Stimulated activated CD8-positive, alpha-beta memory T cell treated with anti-CD3 and anti-CD28 coated beads, Interleukin-4, amount 100 ng/mL, for 1 hour (primary cell): ENCODE measurements at places on chromosomes 4 and X.

GRCh38 chr4:52560844-52561280 is 98.2 kb downstream of the USP46 start:
- no peak for DNase-seq

- DNase-seq, result no peak
These were observed 803.6 kb downstream of the ADGRL3 start for GRCh38 chr4:62003695-62004094.

- DNase-seq, result no peak
These were observed at the start of gene GABRG1 for GRCh38 chr4:46123913-46124755. Gene GABRG1, minus strand, starts transcription at chr4:46124054. Its CDS starts 141 bp downstream, at chr4:46123913.

DNA sequence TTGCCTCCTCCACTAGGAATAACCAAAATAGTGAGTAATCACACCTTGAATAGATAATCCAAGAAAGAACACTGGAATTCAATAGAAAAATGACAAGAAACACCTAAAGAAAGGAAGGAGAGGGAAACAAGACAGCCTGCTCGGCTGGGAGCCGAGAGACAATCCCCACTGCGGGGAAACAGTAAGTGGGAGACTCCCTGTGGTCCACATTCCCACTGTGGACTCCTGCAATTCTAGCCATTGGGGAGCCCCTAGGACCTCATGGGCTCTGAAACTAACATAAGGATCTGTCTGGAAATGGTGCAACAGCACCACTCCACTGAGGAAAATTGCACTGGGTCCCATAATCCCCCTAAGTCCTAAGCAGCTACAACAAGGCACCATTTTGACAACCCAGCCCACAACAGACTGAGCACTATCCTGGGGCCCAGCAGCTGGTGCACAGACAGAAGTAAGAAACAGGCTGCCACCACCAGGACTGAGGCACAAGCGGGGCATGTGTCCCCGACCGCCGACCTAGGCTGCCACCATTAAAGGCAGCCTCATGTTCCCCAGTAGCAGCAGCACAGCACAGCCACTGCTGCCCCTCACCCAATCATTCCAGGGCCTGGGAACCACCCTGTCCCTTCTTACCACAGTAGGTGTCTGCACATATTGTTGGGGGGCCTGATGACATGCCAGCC is 14.2 kb downstream of the LRBA start:
- no peak for DNase-seq

- DNase-seq, result no peak
These were observed 135.2 kb upstream of the HPGD start for GRCh38 chr4:174657472-174657871.

GRCh38 chr4:14857981-14858380 is 144.3 kb upstream of the CPEB2 start:
- DNase-seq, result no peak

- DNase-seq, result no peak
These were observed 61.2 kb downstream of the NDNF start for GRCh38 chr4:121011138-121011537.

DNA sequence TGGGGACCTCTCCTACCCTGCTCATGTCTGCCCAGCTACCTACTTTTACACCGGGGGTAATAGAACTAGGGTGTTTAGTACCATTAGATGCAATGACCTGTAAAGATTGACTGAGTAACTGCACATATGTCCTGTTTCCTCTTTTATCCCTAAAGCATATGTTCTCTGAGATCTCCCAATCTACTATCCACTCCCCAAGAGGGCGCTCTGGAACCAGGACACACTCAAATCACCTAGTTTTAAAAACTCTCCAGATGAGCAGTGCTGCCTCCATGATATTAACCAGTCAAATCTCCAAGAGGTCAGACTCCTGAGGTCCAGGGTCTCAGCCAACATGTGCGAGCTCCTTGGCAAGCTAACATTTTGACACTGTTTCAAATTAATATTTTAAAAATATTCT is 87.0 kb upstream of the TSPAN5 start:
- no peak for DNase-seq

- peak; percentile 28 for DNase-seq
These were observed 7.3 kb upstream of the OPN1LW start for GRCh38 chrX:154136627-154137161.

DNA sequence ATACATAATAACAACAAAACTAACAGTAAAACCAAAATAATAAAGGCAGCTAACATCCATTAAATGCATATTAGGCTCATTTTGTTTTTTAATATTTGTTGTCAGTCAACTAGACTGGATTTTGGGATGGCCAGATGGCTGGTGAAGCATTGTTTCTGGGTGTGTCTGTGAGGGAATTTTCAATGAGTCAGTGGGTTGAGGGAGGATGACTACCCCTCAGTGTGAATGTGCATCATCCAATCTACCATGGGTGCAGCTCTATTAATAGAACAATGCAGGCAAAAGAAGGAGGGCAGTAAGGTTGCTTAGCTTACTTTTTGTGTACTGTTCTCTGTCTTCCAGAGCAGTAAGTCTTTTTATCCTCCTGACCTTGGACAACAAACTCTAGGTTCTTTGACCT is 484.2 kb upstream of the HS3ST1 start:
- no peak for DNase-seq

- no peak for DNase-seq
These were observed 36.9 kb downstream of the ANXA10 start for GRCh38 chr4:168129046-168129772.

- DNase-seq, result no peak
These were observed 31.3 kb upstream of the ASMTL start for GRCh38 chrX:1483843-1484637.

DNA sequence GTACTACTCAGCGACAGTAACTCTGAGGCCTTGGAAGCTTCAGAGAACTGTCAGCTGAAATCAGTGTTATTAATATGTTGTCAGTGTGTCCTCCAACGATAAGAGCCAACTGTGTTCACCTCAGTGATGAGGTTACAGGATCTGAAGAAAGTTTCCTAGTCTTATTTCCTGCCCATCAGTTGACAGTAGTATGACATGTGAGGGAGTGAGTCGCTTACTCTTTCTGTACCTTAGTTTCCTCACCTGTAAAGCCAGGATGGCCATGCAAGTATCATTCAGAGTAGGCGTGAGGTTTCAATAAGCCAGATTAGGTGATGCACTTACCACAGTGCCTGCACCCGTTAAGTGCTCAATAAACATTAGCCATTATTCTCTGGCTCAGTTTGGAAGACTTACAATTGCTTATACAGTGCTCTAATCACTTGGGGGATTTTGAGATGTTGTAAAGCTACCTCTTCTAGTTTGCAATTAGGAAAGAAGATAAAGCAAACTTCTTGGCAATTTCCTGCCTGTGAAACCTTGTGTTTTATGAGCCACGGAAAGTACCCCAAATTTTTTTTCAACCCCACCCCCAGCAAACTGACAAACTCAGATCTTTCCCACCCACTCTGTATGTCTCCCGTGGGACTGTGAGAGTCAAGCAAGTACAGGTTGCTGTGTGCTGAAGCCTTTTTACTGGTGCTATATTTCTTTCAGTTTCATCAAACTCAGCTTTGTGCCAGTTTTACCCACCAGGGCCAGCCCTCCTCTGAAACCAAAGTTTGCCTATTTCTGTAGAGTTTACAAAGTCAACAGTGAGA is 62.2 kb downstream of the ANXA3 start:
- DNase-seq, result no peak

DNA sequence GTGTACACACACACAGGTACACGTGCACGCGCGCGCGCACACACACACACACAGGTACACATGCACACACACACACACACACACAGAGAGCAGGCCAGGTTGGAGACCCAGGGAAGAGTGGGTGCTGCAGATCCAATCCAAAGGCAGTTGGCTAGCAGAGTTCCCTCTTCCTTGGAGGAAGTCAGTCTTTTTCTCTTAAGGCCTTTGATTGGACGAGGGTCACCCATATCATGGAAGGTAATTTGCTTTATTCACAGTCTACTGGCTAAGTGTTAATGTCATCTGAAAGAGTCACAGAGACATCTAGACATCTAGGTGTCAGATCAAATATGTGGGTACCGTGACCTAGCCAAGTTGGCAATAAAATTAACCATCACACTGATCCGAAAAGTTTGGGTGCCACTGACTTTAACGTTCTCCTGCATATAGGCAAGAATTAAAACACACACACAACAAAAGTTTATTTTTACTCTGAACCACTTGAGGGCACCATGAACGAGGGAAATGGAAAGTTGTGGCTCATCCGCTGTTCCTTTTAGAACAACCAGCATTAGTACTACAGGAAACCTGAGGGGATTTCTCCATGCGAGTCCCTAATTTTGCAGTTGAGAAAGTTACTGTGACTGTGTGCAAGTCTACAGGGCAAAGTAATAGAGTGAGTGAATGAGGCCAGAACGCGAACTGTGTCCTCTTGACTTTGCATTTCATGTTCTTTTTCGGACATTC is 66.0 kb upstream of the STOX2 start:
- DNase-seq, result no peak

- DNase-seq, result no peak
These were observed 13.2 kb downstream of the BCOR start for GRCh38 chrX:40084471-40085101.

DNA sequence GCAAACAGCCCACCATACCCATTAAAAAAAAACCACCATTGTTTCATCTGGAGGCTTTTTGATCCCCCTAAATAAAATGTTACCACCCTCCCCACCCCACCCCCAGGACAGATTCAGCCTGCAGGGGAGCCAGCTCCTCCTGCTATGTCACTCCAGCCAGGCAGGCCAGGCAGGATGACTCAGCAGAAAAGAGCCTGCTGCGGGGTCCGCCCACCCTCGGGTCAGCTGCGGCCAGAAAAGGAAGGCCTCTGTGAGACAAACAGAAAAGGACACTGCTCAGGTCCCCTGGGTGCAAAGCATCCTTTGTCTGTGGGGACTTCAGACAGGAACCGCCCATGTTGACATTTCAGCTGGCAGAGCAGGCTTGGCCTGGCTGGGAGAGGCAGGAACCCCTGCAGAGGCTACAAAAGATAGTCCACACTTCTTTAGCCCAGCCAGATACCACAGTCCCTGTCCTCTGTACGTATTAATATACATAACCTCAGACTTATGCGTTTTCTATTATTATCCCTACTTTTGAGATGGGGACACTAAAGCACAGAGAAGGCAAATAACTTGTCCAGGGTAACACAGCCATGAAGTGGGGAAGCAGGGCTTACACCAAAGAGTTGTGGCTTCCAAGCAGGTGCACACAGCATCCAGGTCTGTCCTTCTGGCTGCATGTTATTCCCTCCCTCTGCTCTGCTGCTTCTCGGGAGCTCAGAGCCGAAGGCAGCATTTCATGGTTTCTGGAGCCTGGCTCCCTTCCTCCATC is 147.7 kb downstream of the CPEB2 start:
- DNase-seq, result no peak

- no peak for DNase-seq
These were observed 101.9 kb downstream of the TET2 start for GRCh38 chr4:105248613-105249012.

- no peak for DNase-seq
These were observed 514.4 kb downstream of the RPA4 start for GRCh38 chrX:97398030-97398551.

DNA sequence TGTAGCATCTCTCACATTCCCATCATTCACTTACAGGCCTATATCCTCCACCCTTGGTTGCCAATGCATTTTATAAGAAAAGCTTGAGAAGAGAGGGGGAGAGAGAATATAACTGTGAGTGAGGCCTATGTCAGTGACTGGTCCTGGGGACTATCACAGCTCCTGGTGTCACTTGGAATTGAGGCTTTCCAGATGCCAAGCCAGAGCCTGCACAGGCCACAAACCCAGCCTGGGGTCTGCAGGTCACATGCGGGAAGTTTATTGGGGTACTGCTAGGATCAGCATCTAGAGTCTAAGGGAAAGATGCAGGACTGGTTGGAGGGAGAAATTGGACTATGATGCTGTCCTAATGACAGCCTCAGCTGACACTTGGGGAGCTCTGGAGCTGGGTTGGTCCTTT is 47.6 kb downstream of the RTL5 start:
- no peak for DNase-seq

DNA sequence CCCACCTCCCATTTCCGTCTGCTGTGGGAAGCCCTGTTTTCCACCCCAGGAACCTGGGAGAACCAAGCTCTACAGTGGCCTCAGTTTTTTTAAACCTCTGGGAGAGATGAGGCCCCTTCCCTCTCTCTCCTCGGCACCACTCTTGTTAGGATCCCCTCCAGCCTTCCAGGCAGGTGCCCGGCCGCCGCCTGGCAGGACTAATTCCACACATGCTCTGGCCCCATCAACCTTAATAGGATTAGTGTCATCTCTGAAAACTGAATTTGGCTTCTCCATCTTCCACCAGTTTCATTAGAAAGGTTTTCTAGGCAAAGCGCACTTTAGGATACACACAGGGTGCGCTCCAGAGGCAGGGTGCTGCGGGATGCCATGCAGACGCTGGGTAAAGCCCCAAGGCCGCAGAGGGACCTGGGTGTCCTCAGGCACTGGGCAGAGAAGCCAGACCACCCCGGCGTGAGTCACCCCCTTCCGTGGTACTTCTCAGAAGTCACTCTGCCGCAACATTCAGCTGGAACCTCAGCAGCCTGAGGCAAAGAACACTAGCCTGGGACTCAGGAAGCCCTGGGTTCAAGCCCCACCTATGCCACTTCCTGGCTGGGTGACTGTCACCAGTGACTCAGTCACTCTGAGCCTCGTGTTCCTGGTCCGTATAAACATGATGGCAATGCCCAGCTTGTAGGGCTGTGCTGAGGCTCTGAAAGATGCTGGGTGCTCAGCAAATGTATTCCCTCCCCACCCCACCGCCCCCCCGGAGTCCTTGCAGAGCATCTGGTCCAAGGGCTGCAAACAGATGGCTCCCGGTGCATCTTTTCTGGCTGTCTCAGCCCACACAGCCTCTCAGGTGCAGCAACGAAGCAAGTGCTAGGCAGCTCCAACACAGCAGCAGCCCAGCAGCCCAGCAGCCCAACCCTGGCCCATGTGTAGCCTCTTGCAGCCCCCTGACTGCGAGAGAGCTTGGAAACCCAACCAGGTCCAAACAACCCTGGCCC is 29.1 kb downstream of the PPP2R2C start:
- no peak for DNase-seq

GRCh38 chr4:8335848-8336247 is 66.3 kb downstream of the HTRA3 start:
- no peak for DNase-seq

DNA sequence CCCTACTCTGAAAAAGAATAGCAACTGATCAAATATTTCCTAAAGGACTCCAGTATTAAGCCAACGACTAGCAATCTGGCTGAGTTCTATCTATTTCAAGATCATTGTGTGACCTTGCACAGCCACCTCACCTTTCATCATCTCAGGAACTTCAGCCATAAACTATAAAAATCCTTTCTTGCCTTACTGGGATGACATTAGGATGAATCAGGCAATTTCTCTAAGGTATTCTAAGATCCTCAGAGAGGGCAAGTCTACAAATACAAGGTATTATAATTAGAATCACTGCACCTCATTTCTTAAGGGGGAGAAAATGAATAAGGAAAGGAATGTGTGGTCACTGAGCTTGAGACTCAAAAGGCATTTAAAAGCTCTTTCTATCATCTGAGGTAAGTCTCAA is 152.6 kb downstream of the GRIA3 start:
- DNase-seq, result no peak

DNA sequence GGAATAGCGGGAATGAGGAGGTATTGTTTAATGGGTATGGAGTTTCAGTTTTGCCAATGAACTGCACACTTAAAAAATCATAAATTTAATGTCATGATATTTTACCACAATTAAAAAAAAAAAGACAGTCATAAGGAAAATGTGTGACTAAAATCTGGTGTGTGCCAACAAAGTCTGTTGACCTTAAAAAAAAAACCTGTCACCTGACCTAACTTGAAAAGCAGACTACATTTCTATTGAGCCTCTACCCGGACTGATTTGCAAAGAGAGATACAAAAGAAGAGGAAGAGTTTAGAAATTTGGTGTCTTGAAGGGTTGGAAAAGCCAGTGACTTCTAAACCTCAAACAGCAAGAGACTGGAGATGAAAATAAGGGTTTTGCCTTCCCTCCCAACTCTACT is 48.4 kb downstream of the TMEM150C start:
- DNase-seq, result no peak
